ENCODE measurements at places on chromosomes 12 and 14.

GRCh38 chr14:59020382-59020781, 168.1 kb upstream of the DAAM1 start:
- peak; percentile 8 for DNase-seq

- DNase-seq = peak; percentile 20
Measured at GRCh38 chr12:130747867-130748740, 32.0 kb upstream of the RIMBP2 start.

DNA sequence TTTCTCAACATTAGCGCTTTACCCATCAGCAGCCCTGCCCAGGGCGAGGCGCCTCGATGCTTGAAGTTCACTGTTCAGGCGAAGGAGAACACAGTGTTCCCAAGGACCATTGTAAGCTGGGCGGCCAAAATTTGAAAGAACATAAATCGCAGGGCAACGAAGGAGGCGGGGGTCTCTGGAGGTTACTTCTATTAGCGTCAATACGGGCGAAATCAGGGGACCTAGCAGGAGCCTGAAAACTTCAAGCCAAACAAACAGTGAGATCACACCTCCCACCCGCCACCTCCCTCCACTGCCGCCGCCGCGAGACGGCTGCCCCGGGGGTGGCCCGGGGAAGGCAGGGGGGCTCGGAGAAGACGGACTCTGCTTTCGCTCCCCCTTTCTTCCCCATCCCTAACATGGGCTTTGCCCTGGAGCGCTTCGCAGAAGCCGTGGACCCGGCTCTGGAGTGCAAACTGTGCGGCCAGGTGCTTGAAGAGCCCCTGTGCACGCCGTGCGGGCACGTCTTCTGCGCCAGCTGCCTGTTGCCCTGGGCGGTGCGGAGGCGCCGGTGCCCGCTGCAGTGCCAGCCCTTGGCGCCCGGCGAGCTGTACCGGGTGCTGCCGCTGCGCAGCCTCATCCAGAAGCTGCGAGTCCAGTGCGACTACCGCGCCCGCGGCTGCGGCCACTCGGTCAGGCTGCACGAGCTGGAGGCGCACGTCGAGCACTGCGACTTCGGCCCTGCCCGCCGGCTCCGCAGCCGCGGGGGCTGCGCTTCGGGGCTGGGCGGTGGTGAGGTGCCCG, at the start of gene PDZRN4:
Gene PDZRN4 (plus strand): TSS at position 263 of the 783 bp plus-strand sequence.
- no peak for DNase-seq

DNA sequence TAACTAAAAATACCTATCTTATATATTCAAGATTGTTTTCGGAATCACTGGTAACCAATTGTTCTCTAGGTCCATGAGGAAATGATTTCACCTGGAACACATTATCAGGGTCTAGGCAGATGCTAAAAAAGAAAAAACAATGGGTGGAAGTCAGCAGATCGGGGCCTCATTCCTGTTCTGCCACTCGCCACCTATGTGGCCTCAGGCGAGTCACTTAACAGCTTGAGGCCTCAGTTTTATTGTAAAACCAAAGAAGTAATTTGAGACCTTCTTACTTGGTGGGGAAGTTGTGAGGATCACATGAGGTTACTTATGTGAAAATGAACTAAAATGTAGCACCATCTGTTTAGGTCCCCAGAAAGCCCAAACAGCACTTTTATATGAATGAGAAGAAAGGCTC, 6.2 kb upstream of the RNASE10 start:
- no peak for DNase-seq

GRCh38 chr12:115208098-115208497, 524.1 kb upstream of the TBX3 start:
- DNase-seq = no peak

- DNase-seq = peak; percentile 74
Measured at GRCh38 chr14:27391331-27391730, 793.5 kb upstream of the NOVA1 start.

DNA sequence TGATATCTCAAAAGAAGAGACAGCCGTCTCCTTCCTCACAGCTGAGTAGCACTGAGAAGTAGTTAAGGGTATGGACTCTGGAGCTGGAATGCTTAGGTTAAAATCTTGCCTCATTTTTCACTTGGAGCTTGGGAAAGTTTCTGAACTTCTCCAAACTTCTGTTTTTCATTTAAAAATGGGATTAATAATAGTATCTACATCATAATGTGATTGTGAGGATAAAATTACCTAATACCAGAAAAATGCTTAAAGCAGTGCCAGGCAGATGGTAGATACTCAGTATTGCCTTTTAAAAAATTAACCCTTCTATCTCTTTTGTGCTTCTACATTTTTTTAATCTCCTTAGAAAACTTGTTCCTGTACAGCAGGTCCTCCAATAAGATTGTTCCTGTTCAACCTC, 63.1 kb downstream of the A2M start:
- no peak for DNase-seq

DNA sequence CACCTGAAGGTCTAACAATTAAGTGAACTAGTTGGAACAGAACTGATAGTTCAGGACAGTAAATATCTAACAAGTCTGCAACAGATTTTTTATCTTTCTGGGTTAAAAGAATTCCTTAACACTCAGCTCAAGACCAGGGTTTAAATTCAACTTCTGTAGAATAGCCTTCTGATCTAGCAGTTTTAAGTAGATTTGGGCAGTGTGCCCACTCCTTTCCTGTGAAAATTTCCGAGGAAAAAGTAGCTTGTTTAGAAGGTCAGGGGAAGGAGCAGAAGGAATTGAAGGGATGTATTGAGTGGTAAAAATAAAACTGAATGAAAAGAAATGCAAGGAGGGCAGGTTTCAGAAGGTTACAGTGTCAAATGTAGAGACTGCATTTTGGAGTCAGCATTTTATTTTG, 45.8 kb downstream of the ATL1 start:
- peak; percentile 25 for DNase-seq

DNA sequence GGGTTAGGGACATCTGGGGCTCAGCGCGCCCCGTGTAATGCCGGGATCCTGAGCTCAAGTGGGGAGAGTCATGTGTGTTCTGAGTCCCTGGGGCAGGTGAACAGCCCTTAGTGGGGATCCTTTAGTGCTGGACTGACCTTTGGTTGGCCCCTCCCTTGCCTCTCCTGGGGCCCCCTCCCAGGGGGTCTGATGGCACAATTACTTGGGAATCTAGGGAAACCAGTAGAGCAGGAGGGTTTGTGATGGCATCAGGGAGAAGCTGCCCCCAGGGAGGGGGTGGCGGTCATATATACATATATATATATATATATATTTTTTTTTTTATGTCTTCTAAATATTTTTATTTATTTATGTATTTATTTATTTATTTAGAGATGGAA, at the start of gene MORN3:
Gene MORN3 (minus strand): TSS at position 134 of the 380 bp plus-strand sequence. CDS start 171 bp downstream, outside the sequence.
- no peak for DNase-seq

GRCh38 chr12:68823696-68824095, 15.7 kb downstream of the MDM2 start:
- peak; percentile 80 for DNase-seq

DNA sequence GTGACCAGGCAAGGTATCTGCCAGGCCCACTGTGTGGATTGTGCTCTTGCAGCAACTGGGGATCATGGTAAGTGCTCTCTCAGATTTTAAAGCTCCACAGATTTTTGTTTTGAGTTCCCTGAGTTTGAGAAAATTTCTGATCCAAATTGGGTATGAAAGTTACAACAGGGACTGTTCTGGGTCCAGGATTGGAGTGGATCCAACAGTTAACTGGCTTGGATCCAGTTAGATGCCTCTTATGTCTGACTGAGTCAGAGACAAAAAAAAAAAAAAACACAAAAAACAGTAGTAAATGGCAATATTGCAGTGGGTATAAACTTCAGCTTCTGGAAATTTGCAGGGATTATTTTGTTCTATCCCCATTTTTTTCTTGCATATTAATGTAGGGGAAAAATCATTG, 598.8 kb downstream of the C12orf50 start:
- DNase-seq = no peak

GRCh38 chr12:115174920-115175319, 490.9 kb upstream of the TBX3 start:
- DNase-seq = no peak

GRCh38 chr12:54010972-54011664, 2.3 kb downstream of the HOXC8 start:
- DNase-seq = no peak

DNA sequence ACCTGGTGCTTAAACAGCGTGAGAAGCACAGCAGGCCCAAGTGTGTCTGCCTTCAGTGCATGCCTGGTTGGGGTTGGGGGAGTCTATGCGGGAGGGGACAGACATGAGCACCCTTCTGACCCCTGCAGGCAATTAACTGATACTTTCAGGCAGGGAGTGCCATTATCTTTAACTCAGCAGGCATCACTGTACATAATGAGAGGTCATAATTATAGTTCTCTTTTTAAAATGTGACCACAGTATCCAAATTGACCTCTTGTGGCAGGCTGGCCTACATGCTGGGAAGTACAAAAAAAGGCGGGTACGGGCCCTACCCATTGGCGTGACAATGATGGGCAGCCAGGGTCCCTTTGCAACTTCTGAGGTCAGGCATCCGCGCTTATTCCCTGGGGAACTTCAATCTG, 209.1 kb downstream of the FOXN3 start:
- no peak for DNase-seq

- DNase-seq = peak; percentile 72
Measured at GRCh38 chr12:28253161-28253641, 62.9 kb downstream of the CCDC91 start.

DNA sequence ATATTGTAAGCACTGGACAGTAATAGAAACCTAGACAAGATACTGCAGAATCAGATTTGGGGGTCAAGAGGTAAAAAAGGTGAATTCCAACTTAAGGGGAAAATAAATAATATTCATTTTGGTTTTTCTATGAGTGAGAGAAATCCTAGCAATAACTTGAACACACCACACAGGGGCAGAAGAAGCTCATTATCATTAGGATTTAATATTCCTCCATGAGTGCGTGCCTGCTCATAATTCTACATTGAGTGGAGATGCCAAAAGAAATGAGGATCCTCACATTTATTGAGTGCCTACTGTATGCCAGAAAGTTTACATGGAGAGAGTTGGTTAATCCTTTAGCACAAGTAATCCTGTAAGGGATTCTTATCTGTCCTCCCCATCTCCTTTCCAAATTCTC, 40.5 kb upstream of the C14orf132 start:
- peak; percentile 19 for DNase-seq

- DNase-seq = peak; percentile 83
Measured at GRCh38 chr14:73452341-73453186, 5.8 kb downstream of the NUMB start.

DNA sequence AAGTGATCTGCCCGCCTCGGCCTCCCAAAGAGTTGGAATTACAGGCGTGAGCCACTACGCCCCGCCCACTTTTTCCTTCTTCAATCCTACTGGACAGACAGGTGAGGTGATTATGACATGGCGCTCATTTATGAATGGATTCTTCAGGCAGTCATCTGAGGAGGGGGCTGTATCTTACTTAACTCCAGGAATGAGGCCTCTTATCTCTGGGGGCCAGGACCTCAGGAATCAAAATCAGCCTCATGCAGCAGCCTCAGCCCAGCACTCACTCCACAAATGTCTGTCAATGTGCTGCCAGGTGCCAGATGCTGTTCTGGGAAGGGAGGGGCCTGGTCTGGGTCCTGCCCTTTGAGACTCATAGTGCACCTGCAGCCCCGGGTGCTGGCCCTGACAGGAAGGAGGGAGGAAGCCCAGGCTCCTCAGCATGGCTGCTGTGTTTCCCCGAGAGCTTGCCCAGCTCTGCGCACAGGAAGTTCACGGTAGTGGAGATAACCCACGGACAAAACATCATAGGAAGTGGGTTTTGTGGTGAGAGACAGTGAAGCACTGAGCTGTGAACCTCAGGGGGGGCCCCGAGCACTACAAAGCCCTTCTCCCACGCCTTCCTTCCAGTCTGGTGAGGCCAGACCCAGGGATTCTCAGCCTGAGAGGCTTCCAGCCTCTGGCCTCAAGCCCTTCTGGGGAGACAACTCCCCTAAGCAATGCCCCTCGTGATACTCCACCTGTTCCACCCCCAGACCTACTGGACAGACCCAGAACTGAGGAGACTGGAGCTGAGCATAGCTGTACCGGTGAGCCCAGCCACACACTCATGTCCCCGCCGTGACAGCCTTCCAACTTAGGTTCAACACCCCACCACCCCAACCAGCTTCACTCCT, 22.3 kb downstream of the GALNT6 start:
- peak; percentile 84 for DNase-seq

DNA sequence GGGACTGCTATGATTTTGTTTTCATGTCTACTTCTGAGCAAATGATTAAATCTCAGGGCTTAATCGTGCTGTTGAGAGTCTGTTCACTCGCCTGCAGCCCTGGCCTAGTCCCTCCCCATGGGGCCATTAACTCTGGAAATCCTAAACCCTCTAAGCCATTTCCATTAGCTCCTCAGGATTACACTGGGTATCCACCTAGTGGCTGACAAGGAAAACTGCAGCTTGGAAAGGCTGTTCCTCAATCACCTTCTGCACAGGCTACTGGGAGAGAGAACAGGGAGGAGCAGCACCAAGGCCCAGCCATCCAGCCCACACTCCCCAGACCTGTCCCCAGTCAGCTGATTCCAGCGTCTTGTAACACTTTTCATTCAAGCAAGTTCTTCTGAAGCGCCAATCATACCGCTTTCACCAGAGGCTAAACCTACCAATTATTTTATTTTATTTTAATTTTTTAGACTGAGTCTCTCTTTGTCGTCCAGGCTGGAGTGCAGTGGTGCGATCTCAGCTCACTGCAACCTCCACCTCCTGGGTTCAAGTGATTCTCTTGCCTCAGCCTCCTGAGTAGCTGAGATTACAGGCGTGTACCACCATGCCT, 48.7 kb downstream of the NEUROD4 start:
- peak; percentile 14 for DNase-seq

DNA sequence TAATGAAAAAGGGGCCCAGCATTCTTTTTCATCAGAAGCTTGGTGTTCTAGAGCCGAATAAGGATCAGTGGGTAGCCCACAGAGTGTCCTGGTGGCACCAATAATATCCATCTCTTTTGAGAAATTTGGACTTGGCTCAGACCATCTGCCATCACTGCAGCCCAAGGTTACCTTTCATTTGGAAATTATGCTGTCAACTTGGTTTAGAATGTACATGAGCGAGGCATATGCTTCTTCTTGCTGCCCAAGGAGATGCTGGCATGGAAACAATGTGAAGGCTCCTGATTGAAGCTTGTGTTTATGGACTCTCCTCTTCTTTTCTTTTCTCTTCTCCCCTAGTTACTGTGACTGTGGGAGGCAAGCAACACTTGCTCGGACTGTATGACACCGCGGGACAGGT, 50.0 kb downstream of the GPHB5 start:
- no peak for DNase-seq

GRCh38 chr14:88824314-88825077, at the start of gene TTC8:
Gene TTC8, plus strand, starts transcription at chr14:88824651. Its CDS starts 57 bp downstream, at chr14:88824708.
- DNase-seq = peak; percentile 81

GRCh38 chr12:4273273-4273651, 300 bp upstream of the CCND2 start:
- DNase-seq = no peak

DNA sequence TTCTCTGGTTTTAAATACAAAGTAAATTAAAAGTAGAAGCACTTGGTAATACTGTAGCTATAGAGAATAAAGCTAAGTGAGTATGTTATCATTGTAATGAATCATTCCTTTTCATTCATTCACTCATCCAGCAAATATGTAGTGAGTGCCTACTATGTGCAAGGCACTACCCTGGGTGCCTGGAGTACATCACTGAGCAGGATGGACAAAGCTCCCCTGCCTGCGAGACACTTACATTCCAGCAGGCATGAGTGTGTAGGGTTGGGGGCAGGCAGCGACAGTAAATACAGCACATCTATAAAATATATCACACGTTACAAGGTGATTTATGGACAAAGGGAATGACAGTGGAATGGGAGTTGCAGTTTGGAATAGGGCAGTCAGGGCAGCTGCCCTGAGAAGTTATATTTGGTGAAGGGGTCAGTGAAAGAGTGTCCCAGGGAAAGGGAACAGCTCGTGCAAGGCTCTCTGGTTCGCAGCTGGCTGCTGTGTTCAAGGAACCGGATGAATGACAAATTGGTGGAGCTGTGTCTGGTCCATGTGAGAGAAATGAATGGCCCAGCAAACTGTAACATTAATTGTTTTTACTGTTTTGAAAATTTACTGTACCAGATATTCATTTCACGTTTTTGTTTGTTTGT, 159.6 kb downstream of the CRADD start:
- no peak for DNase-seq
